ENCODE measurements at places on chromosomes 1 and 21.

GRCh38 chr1:179036844-179037465 is 11.3 kb downstream of the FAM20B start:
- no peak for DNase-seq

DNA sequence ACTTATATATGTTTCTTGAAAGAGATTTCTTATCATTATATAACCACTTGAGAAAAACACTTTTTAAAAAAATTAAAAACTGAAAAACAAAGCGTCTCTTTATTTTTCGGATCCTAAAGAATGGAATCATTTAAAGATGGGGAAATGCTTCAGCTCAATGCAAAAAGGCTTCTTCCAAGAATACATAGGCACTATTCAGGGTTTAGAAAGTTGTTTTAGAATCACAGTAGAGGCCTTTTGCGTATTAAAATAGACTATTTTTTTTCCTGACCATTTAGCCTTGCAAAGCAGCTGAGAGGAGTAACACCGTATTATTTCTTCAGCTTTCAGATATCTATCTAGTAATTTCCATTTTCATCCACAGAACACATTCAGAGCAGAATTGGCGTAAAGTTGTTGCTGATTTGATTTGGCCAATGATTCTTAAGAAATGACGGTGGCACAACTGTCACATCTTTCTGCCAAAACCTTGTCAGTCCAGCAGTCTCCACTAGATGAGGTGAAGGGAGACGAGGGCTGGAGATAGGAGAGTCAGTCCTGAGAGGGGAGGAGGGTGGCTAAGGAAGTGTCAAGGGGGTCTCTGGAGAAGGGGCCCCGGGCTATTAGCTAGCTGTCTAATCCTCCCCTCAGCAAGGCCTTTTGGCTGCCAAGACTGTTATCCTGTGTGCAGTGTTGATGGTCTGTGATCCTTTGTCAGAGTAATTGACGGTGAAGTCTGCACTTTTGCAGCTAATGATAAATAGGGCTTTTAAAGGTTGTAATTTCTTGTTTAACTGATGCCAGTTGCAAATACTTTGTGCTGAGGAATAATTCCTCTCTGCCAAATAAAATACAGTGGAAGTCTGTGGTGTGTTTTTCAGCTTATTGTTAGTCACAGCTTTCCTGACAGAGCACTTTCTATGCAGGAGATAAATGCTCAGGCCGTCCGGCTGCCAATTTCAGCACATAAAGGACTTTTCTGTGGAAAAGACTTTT is 34.7 kb downstream of the PRRX1 start:
- no peak for DNase-seq

DNA sequence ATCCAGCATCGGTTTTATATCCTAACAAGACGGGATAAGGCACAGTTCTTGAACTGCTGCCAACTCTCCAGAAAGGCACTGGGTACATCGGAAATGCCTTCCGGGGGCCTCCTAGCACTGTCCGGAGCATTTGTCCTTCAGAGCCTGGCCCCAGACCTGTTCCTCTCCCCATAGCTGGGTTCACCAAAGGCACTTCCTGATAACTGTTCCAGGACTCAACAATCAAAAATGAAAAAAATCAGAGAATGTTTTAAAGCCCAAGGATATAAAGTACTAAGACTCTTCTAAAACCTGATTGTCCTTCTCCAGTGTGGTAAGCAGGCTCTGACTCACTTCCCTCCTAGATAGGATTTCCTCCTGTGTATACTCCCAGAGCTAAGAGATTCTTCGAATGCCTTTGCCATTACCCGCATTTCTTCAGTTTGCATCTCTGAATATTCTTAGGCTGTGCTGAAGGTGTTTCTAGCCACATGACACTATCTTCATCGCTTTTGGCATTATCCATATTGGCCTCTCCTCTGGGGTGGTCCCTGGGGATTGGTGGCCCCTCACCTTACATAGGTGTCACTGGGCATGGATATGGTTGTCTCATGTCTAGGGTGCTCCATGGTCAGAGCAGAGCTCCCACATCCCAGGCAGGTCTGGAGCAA is 112.9 kb downstream of the ZBTB18 start:
- no peak for DNase-seq

DNA sequence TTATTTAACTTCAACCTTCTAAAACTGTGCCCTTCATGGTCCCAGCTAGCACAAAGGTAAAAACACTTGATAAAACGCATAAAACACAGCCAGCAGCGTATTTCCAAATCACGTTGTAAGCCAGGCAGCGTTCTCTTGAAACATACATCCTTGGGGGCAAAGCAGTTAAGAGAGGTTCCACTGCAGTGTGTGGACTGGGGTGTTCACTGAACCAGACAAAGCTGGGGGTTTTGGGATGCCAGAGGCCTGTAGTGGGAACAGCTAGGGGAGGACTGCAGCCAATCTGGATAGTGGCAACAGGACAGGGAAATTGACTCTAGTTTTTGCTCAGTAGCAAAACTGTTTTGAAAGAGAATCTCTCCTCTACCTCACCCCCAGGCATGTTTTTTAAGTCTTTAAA is 21.5 kb upstream of the ATP5PO start:
- DNase-seq: no peak

- no peak for DNase-seq
Measured at GRCh38 chr1:89523572-89524368, 859 bp upstream of the LRRC8B start.

- DNase-seq: no peak
Measured at GRCh38 chr1:208166340-208167138, 77.6 kb downstream of the PLXNA2 start.

DNA sequence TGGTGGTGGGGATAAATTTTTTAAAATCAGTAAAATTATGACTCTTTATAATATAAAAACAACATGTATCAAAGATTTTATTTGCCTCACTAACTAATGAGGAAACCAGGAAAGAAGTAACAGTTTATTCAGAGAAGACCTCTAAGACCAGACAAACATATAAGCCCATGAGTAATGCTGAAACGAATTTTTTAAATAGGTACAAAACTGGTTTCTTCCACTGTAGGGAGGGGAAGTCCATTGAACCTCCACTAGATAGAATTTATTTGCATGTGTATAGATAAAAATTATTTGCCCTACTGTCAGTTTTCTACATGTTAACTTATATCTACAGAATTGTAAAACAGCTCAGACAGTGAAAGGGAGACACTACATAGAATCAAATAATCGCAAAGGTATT is 86.8 kb downstream of the ZC3H11B start:
- DNase-seq: no peak

DNA sequence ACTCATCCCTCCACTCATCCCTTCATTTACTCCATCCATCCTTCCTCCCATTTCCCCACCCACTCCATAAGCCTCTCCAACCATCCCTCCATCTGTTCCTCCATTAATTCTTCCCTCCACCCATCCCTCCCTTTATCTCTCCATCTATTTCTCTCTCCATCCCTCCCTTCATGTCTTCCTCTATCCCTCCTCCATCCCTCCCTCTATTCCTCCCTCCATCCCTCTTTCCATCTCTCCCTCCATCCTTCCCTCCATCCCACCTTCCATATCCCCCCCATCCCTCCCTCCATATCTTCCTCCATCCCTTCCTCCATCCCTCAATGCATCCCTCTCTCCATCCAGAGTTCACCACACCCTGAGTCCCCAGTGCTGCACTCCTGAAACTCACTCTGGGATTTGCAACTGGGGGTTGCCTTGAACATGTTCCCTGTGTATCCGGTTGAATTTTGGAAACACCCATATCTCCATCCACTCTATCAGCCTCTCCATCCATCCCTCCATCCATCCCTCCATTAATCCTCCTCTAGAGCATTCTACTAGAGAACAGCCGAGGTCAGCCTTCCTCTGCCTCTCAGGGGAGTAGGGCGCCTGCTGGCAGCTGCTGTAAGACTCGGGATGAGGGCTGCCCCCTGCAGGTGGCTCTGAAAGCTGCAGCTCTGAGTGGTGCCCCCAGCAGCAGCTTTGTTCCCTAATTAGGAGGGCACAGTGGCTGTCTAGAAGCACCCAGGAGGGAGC is 39.4 kb downstream of the ABCG1 start:
- DNase-seq: peak; percentile 79

DNA sequence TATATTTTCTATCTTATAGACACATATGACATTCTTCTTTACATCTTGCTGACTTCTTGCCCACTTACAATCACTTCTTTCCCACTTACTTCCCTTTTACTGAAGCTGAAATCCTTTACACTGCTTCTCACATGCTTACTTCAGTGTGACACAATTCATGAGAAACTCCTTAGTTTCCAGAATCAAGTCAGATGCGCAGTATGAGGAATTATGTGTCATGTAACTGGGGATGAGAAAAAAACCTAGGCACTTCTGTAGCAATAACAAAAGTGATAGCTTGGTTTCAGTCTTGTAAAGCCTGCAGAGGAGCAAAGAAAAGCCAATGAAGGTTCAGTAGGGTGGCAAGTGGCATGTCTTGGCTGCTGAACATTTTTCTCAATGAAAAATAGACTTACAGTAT is 566.2 kb upstream of the RGS18 start:
- DNase-seq: no peak

DNA sequence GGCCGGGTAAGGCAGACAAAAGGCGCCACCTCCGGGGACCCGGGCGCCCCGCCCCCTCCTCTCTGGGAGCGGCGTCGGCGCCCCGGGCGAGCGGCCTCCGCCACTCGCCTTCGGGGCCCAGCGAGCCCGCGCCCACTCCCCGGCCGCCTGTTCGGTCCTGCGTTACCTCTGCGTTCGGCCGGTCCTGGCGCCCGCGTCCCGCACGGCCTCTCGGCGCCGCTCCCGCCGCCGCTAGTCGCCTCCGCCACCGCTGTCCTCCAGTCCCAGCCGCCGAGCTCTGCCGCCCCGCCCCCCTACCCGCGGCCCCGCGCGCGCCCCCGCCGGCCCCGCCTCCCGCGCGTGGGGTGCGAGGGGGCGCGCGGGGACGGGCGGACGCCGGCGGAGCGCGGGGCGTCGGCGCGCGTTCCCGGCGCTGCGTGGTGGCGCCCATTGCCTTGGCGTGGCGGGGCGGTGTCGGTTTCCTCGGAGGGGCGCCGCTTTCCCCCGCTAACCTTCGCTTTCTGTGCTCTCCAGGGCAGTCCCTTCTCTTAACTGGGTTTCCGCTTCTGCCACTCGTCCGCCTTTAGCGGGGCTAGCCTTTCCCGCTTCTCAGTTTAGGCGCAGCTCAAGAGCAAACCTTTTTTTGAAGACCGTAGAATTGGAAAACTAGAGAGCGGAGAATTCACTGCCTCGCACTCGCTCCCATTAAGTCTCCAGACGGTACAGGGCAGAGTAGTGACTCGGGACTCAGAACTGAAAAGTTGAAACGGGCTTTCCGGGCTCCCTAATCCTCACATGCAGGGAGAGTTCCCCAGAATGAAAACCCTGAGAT is at the start of gene HP1BP3:
Gene HP1BP3, minus strand, starts transcription at position 279 of the 811 bp plus-strand sequence. CDS start 6,867 bp downstream, outside the sequence.
- DNase-seq: peak; percentile 74

GRCh38 chr1:163789911-163790310 is 468.2 kb downstream of the NUF2 start:
- no peak for DNase-seq

DNA sequence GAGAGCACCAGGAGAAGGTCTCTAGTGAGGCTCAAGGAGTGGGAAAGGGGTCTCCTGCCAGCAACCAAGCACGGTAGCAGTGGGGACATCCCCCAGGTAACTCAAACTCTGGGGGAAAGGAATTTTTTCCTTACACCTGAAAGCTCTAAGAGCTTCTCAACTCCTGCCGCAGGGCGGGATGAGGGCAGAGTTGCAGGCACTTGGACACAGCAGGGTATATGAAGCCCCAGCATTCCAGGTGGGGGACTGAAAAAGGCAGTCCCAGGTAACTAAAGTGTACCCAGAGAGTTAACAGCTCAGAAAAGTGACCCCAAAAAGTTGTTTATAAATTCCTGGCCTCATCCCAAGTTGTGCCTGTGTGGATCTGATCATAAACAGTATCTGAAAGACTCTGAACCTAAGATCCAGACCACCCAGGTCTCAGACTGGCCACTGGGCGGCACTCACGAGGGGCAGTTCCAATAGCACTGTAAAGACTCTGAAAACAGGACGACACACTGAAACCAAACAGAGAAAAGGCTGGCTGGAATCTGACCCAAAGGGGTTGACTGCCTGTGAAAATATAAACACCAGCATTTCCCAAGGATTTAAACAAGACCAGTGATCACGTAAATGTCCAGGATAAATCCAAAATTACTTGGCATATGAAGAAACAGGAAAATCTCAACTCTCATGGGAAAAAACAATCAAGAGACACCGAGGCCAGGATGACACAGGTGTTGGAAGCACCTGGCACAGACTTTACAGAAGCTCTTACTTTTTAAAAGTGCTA is 47.5 kb downstream of the HSF2BP start:
- DNase-seq: no peak

GRCh38 chr1:81936853-81937252 is 136.1 kb downstream of the ADGRL2 start:
- DNase-seq: no peak

GRCh38 chr1:35884934-35885333 is 1.9 kb downstream of the AGO1 start:
- DNase-seq: no peak

DNA sequence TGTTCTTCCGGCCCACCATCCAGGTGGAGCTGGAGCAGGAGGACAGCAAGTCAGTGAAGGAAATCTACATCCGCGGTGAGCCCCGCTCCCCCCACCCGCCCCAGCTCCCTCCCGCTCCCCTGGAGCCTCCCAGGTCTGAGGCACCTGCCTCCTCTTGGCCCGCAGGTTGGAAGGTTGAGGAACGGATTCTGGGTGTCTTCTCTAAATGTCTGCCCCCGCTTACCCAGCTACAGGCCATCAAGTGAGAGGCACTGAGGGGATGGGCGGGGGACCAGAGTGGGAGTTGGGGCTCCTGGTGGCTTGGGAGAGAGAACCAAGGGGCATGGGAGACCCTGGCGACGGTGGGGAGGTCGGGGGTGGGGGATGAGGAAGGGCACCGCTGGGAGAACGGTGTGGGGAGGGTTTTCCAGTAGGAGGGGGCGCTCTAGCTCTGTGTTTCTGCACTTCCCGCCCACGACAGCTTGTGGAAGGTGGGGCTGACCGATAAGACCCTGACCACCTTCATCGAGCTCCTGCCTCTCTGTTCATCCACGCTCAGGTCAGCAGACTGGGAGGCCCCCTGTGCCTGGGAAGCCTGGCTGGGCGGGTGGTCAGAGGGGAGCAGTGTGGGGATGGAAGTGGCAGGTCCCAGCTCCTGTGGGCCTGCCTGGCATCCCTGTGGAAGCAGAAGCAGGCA is 4.2 kb downstream of the LRRC71 start:
- DNase-seq: no peak

DNA sequence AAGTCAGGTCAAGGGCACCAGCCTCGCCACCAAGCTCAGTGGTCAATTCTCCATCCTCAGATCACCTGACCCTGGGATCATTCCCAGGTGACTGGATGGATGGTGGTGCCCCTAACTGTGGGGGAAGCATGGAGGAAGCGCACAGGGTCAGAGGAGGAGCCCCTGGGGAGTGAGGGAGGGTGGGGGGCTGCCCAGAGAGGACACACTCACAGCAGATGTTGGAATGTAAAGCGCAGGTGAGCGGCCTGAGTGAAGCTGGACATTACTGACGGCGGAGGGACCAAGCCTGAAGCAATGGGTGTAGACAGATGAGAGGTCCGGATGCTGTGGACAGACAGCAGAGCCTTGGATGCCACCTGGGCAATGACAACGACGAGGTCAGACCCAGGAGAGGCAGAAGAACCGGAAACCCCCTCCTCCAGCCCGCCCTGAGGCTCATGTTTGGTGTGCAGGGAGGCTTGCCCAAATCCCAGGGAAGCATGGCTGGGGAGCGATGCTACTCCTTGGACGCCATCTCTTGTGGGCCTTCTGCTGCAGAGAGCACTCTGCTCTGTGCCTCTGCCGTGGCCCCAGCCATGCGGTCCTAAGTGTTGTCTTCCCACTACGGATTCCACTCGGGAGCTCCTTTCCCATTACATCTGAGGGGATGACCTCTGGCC is 5.7 kb upstream of the CPLANE2 start:
- DNase-seq: no peak

GRCh38 chr1:199411506-199411905 is 616.0 kb upstream of the NR5A2 start:
- no peak for DNase-seq
